ENCODE measurements at places on chromosomes 5 and 9. TPM values are rescaled to one million over a fixed set of nuclear protein-coding genes. Genes with fewer than 3 reads are reported as not detected.

DNA sequence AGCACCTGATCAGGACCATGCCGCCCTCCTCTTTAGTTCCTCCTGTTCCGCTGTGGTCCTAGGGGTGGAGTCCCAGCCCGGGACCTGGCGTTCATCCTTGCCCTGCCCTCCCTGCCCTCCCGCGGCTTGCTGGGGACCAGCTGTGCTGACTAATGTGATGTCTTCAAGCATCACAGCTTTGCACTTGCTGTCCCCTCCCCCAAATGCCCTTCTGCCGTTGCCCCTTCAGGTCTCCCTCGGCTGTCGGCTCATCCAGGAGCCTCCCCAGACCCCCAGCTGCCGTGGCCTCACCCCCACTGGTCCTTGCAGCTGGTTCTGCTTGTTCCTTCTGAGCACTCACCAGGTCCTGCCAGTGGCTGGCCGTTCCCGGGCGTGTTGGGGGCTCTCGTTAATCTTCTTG is 19.9 kb downstream of the RXRA start:
- no peak for DNase-seq

Gene LHX3
- not detected for total RNA-seq

DNA sequence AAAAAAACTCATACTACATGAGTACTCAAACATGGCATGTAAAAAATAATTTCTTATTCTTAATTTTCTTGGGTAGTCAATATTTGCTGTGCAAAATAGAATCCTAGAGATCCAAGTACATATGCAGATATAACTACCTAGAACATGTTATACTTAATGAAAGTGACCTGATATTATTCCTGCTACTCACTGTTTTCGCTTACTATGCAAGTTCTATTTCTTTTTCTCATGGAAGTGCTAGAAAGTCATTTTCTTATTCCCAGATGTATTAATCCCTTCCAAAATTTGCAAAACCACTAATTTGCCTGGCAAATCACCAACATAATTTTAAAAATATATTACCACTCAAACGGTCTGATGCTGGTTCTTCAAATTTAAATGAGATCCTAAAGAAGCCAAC is 19.2 kb upstream of the PLAC8L1 start:
- no peak for DNase-seq

DNA sequence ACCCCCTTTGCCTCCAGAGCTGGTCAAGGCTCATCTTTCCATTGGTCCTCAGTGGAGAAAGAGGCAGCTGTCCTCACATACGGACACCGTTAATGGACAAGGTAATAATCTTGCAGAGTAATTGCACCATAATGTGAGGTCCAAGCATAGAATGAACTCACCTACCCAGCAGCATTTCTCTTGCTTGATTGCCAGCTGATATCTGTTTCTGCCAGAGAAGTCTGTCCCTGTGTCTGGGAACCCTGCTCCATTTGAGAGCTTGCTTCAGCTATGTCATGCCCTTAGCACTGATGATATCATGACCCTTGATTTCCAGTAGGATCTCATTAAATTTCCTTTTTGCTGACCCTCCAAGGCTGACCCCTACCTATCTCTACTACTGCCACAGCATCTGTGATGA is 154.6 kb downstream of the PIK3R1 start:
- no peak for DNase-seq

DNA sequence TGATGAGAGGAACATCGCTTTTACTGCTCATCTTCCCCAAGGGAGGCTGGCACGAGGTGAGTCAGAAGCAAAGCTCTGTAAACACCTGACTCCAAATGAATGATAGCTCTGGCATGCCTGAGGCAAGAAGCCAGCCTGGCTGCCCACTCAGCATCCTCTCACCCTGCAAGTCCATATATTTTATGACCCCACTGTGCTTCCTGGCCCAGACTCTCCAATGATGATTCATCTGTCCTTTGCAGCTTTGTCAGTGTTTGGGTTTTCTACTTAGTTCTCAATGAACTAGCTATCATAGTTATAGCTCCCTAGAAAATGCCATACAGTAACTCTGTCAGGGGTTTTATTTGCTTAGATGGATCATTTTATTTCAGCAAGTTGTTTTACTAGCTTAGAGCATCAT is 52.1 kb upstream of the FSTL4 start:
- no peak for DNase-seq

GRCh38 chr9:69060766-69061165 is 25.2 kb downstream of the FXN start:
- DNase-seq: no peak

DNA sequence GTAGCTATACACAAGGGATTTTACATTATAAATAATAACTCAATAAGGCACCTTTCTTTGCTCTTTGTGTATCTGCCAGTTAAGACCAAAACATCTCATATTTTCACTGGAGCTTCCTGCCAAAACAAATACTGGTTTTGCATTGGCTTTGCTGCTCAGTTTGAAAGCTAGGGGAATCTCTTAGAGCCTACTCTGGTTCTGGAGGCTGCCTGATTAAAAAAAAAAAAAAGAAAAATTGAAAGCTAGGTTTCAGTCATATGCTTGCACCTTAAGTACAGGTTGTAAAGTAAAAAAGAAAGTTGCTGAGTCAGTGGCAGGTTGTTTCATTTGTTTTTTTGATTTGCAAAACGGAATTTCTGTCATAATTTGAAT is 2.3 kb downstream of the DENND4C start:
- no peak for DNase-seq

Gene IFNA10
- not detected for total RNA-seq

Gene AGXT2
- total RNA-seq: not detected

DNA sequence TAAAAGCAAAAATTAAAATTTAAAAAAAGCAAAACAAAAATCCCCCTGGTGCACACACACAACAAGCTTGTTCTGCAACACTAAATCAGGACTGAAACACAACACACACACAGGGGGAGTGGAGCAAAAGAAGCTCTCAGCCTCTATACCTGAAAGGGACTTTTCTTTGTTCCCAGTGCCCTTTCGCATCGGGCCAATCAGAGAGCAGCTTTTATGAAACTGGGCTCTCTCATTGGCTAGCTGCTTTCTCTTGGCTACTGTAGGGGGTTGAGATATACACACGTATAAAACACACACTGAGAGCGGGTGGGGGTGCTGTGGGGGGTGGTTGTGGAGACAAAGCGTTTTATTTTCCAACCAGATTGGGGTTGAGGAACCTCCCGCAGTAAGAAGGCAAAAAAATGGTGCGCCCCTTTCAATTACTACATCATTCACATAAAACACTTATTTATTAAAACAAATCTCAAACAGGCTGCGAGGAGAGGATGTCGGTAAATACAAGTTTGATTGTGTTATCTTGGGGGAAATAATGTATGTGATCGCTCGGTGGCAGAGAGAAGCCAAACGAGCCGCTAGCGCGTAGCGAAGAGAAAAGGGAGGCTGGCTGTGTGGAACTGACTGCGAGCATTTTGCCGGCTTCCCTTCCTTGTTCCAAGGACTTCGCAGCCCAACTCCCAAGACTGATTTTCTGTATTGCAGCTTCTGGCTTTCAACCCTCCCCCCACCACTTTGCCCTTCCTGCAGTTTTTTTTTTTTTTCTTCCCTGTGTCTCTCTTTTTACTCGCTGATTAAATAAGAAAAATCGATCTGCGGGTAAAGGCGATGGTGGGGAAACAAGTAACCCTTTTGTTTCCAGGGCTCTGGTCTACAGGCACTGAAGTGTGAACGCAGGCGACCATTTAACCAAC is 2.5 kb upstream of the ZNF608 start:
- peak; percentile 43 for DNase-seq

GRCh38 chr5:133865113-133865512 is 103.3 kb downstream of the C5orf15 start:
- DNase-seq: no peak

DNA sequence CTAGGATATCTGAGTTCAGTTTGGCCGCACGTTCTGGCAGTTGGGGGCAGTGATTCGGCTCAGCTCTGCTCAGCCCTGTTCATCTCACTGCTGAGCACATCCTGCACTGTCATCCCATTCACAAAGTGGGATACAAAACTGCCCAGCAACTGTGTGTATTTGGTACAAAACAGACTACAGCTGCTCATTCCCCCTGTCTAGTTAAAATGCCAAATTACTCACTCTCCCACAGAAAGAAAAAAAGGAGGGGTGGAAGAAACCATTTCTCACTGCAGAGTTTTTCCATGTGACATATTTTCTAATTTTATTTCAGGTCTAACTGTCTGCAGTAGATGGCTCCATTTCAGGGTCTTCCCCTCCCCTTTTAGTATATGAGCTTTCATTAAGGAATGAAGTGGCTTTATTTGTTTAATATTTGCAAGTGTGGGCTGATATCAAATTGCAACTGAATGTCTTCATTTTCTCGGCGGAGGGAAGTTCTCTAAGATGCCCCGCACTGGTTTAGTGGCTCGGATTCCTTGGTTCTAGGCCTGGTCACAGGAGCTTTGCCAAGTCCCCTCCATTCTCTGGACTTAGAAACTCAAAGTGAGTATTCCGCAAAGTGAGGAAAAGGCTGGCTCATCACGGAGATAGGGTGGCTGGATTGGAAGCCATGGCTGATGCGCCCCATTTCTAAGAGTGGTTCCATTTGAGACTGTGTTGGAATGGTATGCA is 14.7 kb downstream of the COL15A1 start:
- DNase-seq: no peak

DNA sequence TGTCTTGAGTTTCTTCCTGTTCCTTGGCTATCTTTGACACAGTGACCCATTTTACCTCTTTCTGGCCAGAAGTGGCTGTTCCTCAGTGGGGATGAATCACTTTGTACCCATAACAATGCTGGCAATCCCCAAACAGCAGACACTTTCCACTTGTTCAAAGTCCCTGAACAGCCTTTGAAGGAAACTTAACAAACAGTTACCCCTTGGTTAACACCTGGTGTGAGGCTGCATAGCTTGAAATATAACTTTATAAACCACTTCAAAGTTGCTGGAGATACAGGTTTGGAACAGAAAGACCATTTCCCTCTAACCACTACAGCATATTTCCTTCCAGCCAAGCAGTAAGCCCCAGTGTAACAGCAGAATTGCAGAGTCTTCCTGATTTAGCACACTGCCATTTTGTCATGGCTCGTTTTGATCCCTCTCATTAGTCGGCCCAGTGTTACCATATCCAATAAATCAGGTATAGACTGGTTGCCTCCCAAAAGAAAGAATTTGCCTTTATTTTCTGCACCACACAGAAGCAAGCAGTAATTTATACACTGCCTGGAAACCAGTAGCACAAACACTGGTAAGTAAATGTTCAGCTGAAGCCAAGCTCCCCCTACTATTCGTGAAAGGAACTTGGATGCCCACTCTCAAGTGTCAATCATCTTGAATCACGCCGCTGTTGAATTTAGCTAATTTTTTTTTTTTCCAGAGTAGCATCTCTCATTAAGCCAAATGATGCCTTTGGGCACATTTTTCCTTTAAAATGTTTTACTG is 225.9 kb downstream of the PIK3R1 start:
- DNase-seq: no peak

DNA sequence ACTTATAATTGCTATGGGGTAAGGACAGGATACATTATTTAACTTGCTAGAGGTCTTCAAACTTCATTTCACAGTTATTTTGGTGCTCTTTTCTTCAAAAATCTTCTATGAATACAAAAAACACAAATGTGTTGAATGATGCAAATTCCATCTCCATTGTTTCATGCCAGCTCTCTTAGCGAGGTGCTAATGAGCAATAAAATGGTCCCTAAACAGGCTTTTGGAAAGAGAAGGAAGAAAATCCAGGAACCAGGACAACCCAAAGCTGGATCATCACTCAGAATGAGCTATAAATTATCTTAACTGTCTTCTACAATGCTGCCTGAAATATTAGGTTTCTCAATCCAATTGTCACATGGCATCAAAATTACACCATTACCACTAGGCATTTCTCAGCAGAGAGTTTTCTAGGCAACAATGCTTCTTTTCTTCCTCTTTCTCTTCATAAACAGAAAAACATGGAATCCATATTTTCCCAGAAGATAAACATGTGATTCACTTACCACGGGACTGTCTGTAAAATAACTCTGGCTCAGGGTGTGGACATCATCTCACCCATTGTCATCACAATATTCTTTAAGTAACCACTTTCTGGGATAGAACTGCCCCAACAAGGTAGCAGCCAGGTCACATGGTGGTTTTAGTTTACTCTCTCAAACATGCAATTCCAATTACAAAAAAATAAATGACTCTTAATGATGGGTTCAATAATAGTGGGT is 249.4 kb downstream of the NPR3 start:
- no peak for DNase-seq

GRCh38 chr9:125538092-125538473 is 168.9 kb downstream of the MAPKAP1 start:
- no peak for DNase-seq

GRCh38 chr5:54807421-54807820 is 178.0 kb downstream of the ESM1 start:
- DNase-seq: no peak

Gene FBN2
- 10.0 TPM for total RNA-seq

DNA sequence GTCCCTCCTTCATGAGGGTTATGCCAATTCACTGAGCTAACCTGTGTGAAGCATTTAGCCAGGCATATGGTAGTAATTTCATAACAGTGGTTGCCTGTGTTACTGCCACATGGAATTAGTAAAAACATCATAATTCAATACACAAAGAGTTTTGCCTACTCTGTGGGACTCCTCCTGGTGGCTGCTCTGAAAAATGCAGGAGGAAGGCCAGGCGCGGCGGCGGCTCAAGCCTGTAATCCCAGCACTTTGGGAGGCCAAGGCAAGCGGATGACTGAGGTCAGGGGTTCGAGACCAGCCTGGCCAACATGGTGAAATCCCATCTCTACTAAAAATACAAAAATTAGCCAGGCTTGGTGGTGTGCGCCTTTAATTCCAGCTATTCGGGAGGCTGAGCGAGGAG is 547.3 kb downstream of the CDK5RAP2 start:
- no peak for DNase-seq

Gene PCDHB10
- total RNA-seq: 0.64 TPM

DNA sequence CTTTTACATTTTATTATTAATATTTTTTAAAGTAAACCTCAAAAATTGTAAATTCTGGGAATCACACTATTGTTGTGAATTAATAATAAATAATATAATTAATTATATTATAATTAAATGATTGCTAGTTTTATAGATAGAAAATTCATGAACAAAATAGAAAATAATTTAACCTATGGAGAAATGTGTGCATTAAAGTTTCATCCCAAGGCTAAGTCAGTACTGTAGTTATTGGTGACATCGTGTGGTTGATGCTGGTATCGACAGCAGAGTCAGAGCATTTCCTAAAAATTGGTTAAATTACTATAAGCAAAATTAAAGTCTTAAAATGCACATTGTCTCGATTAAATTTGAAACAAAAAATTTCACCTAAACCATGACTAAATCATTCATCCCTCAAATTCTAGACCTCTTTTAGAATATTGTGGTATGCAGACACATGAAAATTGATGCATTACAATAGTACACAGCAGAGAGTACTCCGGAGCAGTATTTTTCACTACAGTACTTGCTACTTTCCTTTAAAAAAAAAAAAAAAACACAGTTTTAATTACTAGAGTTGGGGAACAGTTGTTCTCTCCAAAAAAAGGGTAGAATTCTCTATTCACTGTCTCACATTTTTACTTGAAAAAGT is 73.9 kb downstream of the RORB start:
- DNase-seq: no peak

Gene DOCK2
- total RNA-seq: 7.5 TPM
